ENCODE measurements at places on chromosomes 11 and 22.
A peak's percentile ranks its signal among the peaks of the same experiment; 100 is the strongest.

GRCh38 chr22:21034989-21035388 is 2.6 kb upstream of the SLC7A4 start:
- DNase-seq: no peak

DNA sequence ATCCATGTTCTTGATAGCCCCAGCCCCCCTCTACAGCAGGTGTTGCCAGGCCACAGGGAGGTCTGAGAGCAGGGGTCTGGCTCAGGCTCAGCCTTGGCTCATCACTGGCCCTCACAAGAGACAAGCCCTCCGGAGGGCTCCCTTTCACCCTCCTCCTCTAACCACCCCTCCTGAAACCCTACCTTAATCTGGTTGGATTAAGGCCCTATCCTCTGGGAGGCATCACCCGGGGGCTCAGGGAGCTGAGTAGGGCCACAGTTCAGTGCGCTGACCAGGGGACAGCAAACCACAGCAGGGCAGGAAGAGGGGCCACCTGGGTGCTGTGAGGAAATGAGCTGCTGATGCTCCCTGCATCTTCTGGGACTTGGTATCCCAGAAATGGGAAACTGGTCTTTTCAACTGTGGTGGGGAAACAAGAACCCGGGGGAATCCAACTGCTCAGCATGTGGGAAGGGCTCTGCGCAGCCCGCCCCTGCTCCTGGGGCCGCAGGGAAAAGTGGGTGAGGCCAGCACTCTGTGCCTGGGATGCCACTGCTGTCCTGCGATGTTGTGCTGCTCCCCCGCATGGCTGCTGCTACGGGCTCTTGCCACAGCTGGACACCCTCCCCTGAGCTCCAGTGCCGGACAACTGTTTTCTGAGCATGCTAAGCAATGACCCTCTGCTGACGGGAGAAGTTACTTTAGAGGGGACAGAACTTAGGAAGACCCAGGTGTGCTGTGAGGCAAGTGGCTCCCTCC is 17.5 kb downstream of the ADORA2A start:
- no peak for DNase-seq

- no peak for DNase-seq
Observed at GRCh38 chr11:133826866-133827265, 18.4 kb downstream of the SPATA19 start.

GRCh38 chr11:10443721-10444235 is 11.3 kb upstream of the AMPD3 start:
- DNase-seq: no peak

DNA sequence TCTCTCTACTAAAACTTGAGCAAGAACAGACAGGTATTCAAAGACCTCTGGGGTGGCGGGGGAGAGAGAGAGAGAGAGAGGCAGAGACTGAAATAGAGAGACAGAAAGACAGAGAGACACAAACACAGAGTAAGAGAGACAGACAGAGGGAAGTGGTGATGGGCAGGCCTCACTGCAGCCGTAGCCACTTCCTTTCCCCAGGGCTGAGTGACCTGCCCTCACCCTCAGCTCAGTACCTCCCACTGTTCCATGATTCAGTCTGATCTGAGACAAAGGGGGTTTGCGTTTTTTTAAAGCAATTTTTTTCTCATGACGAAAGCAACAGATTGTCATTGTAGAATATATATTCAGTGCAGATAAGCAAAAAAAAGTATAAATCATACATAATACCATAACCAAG is 607.9 kb upstream of the B3GAT1 start:
- DNase-seq: no peak

DNA sequence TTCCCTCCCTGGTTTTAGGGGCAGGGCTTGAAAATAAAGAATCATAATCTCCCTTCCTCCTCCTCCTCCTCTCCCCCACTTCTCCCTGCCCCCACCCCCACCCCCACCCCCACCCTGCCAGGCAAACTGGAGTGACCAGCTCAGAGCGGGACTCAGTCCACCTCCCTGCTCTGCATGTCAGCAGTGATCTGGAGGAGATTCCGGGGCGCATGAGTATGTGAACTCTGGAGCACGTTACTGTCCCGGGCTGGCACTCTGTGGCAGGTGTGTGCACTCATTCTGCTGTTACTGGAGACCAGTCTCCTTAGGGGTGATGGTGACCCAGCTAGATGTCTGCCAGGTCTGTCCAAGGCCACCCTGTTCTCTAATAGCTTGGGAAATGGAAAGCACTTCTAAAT is 33.9 kb downstream of the MARK2 start:
- no peak for DNase-seq

GRCh38 chr11:108498046-108498815 is at the start of gene POGLUT3:
TSS of gene POGLUT3 (minus strand) at chr11:108498384. CDS start at chr11:108498366, 18 bp downstream.
- DNase-seq: peak; percentile 35

GRCh38 chr11:126719740-126720139 is 280.8 kb downstream of the KIRREL3 start:
- DNase-seq: no peak

GRCh38 chr11:34633640-34633989 is 12.7 kb downstream of the EHF start:
- DNase-seq: no peak

GRCh38 chr11:3052109-3052479 is 5.1 kb downstream of the CARS1 start:
- DNase-seq: no peak

GRCh38 chr11:34165786-34166555 is 60.5 kb downstream of the NAT10 start:
- DNase-seq: no peak

DNA sequence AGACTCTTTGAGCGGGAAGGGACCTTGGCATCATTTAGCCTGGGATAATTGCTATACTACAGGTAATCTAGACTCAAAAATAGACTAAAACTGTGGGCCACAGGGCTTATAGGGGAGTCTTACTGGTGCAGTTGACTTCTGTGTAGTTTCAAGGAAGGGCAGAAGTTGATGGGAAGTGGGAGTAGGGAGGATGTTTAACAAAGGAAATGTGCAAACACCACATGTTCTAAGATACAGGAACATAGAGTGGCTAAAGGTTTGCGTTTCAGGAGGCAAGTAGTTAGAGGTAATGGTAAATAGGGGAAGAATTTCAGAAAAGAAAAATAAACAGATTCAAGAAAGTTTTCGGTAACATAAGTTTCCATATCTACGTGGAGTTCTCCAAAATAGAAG is 14.4 kb upstream of the SORL1 start:
- no peak for DNase-seq

GRCh38 chr11:35579557-35580396 is 38.5 kb upstream of the FJX1 start:
- no peak for DNase-seq

GRCh38 chr22:32701034-32701433 is 100.5 kb upstream of the TIMP3 start:
- no peak for DNase-seq

DNA sequence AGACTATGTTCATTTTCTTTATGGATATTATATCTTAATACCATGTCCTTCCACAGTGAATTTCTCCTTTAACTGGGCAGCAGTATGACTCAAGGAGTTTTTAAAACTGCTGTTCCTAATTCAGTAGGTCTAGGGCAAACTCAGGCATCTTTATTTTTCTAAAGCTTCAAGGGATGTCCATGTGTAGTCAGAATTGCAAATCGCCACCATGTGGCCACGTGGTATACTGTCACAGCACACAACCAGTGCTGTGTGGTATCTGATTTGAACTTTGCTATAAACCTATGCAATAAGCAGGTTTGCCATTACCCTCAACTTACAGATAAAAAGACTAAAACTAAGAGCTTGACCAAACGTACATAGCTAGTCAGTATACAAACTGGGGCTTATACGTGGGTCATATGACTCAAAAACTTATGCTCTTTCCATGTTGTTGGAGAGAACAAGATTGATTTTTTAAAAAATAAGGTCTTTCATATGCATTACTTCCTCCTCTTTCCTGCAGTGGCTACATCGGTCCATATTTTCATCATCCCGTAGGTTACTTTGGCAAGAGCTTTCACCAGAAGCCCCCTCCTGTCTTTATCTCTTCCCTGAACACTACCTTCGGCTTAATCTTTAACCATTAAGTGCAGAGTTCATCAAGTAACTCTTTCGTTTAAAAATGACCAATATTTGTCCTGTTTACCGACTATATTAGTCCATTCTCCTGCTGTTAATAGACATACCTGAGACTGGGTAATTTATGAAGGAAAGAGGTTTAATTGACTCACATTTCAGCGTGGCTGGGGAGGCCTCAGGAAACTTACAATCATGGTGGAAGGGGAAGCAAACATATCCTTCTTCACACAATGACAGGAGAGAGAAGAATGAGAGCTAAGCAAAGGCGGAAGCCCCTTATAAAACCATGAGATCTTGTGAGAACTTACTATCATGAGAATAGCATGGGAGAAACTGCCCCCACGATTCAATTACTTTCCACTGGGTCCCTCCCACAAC is 8.0 kb upstream of the HTATIP2 start:
- no peak for DNase-seq

DNA sequence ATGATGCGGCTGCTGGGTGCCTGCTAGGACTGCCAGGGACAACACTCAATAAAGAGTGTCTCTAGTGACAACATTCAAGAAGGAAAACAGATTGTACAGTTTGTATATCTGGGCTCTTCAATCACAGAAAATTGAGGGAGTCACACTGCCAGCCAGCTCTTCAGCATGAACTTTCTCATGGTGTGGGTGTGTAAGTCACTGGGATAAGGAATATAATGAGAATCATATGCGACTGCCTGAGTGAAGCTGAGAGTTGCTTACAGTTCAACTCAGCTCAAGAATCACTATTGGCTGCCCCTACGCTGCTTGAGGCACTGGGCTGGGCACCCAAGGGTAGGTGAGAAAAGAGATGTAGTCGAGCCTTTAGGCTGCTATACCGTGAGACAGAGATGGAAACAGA is 328.1 kb upstream of the PITPNB start:
- no peak for DNase-seq

DNA sequence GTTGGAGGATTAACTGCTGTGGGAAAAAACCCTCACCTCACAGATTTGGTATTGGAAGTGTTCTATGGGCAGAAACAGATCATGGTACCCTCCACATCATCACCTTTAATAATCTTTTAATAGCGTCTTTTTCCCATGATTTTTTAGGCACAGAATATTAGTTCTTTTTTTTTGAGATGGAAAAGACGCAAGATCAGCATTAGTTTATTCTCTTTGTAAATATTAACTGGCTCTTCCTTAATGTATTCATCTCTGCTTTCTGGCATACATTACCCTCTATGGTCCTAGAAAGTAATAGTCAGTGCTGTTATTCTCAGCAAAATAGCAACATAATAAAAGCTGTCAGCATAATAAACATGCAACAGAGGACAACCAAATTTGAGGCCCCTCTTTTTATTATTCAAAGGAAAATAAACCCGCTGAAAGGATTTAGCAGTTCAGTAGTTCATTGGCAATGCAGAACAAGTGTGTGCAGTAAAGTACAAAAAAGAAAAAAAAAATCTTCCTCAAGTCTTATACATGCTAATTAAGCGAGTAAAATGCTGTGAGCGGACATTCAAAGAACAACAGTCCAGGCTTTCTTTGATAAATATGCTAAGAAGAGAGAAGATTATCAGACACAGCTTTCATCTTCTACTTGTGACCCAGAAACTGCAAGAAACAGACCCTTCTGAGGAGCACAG is 37.5 kb upstream of the DDI1 start:
- DNase-seq: no peak

DNA sequence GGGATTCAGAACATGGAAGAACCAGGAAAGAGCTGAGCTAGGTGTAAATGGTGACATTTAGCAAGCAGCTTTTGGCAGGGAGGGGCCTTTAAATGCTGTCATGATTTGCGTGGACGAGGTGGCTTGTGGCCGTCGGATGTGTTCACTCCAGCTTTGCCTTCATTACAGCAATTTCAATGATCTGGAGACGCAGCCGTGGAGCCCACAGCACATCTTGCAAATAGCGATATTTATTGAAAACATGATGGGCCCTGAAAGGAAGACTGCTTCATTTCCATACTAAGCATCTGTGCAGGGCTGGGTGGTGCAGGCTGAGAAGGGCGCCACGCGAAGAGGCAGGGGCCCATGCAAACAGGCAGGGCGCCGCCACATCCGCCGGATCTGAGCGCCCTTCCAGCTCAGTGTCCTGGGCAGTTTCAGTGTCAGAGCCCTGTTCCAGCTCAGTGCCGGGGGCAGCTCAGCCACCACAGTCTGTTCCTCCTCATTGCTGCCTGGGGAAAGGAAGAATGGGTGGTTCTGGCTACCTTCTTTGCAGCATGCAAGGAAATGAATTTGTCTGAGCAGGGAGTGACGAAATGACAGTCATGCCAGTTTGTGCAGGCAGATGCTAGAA is 111.1 kb upstream of the TTC12 start:
- DNase-seq: no peak

DNA sequence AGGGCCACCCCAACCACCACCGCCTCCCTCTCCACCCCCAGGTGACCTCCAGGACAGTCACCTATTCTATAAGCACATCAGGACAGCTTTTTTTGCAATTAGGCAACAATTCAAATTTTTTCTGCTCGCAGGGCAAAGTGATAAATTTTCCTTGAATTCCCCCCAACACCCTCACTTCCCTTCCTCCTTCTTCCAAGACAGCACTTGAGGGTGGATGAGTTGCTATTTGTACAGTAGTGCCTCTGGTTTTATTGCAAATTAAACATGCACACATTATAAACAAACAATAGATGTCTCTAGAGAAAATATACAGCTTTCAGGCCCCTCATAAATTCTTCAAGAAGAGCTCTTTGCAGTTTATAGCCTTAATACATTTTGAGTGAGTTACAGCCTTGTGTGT is 80.9 kb upstream of the USP47 start:
- no peak for DNase-seq

Data from globus pallidus (tissue), 1 donor.